ENCODE measurements at places on chromosomes 4 and X.

DNA sequence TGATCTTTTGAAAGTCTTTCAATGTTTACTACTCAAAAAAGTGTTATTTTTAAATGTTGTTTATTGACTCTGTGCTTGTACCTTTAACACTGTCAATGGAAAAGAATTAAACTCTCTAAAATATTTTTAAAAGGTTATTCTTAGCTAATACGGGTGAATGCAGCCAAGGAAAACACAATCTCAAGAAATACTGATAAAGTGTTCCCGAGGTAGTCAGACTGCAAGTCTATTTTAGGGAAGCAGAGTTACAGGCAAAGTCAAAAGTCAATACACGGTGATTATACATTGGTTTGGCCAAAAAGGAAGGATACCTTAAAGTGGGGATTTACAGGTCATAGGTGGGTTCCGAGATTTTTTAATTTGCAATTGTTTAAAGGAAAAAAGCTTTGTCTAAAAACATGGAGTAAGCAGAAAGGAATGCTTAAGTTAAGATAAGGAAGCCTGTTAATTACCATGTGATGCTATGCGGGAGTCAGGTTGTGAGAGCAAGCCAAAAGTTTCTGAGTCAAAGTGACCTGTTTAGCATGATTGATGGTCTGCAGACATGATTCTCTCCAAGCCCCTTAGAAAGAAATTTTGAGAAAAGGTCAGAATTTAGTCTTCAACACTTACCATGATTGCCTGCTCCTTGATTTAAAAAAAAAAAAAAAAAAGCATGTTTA, 288.4 kb downstream of the KLHL4 start:
- no peak for DNase-seq

DNA sequence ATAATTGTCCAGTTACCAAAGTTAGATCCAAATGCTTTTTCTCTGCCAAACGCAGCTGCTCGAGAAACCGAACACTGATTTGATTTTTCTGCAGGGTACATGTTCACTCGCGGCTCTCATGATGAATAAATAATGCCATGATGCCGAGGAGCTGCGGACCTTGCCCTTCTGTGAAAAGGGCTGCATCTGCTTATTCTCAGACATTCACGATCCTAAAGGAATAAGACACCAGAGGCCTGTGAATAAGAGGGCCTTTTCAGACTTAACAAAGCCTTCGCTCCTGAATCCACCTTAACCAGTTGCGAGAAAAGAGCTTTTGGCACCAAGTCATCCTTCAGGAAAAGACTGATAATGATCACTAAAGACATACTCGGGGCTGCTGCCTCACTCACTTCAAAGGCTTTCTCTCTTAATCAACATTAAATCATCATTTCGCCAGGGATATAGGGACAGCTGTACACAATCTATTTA, 147.5 kb downstream of the FBXO8 start:
- no peak for DNase-seq

DNA sequence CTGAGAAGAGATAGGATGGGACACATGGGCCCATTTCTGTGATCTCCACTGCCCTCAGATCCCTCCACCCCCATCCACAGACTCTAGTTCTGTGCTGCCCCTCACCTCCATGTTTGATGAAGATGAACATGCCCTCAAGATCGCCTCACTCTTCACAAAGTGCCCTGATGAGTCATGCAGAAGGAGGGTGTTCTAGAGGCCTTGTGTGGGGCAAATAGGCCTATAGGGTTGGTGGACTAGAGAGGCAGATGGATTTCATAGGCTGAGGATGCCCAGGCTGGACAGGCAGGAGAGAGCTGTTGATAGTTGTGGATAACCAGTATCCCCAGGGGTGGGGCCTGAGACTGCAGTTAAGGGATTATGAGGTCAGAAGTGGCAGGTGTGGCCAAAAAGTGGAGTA, at the start of gene CXorf65:
Gene CXorf65 (minus strand): TSS at position 314 of the 400 bp plus-strand sequence. CDS start 184 bp downstream, at position 130.
- DNase-seq: no peak

DNA sequence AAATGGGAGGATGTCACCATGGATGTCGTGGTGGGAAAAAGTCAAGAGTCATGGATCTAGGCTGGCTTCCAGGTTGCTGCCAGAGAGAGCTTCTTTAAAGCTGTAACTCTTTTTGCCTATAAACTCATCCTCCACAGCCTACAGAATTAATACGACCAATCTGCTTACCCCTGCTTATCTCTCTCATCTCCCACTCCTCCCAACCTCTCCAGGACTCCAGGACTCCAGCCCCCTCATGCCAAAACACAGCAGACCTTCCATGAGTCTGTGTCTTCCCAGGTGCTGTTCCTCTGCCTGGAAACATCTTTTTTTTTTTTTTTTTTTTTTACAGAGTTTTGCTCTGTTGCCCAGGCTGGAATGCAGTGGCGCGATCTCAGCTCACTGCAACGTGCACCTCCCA, 15.3 kb upstream of the SLC10A4 start:
- no peak for DNase-seq

GRCh38 chrX:28979877-28980276, 392.6 kb downstream of the IL1RAPL1 start:
- no peak for DNase-seq

GRCh38 chr4:3464349-3464905, 1.3 kb downstream of the DOK7 start:
- DNase-seq: no peak

- no peak for DNase-seq
Observed at GRCh38 chrX:152137771-152138387, 498 bp downstream of the MAGEA10 start.

GRCh38 chr4:56906489-56907393, 959 bp upstream of the REST start:
- no peak for DNase-seq

GRCh38 chr4:172573899-172574298, 594.7 kb upstream of the GALNT7 start:
- no peak for DNase-seq

- no peak for DNase-seq
Observed at GRCh38 chr4:87622303-87622702, 14.0 kb downstream of the DSPP start.

DNA sequence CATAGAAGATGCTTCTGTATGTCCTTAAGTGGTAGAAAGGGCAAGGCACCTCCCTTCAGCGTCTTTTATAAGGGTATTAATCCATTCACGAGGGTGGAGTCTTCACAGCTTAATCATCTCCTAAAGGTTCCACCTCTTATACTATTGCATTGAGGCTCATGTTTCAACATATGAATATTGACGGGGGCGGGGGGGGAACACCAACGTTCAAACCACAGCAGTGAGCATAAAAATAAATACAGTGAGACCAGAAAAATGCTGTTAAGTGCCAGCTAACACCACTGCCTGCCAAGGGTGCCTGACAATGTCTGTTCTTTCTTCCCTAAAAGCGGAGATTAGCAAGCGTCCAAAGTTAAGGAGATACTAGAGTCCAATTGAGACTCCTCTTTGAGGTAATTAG, 323.3 kb downstream of the STK32B start:
- DNase-seq: no peak

DNA sequence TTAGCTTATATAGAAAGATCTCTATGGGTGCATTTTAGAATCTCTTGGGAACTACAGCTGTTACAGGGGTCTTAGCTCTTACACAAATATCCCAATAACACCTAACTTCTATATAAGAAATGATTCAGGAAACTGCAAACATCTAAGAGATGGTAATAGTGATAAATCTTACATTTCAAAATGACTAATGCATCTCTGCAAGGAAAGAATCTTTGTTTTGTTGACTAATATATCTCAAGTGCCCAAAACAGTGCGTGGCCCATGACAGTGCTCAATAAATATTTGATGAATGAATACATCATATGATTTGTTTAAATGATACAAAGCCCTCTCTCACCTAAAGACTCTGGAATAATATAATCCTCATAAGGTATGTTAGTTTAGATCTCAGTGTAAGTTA, 47.5 kb downstream of the CENPE start:
- no peak for DNase-seq

- DNase-seq: no peak
Observed at GRCh38 chr4:21134994-21135393, 434.7 kb downstream of the PACRGL start.

DNA sequence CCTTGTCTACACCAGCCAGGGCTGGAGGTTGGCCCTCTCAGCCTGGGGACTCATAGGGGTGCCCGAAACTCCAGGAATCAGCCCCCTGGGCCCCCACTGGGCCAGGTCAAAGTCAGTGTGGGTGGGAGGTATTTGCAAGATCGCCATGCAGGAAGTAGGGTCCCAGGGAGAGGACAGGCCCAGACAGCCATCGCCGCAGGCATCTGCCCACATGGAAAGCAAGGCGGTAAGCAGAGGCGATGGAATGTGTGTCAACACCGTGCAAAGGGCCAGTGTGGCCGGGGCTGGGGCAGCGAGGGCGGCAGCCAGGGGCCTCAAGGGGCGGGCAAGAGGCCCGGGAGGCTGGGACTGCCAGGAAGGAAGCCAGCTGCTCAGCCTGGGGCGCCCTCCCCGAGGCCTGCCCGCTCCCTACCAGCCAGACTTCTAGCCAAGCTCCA, 19.3 kb upstream of the DUSP9 start:
- DNase-seq: no peak

DNA sequence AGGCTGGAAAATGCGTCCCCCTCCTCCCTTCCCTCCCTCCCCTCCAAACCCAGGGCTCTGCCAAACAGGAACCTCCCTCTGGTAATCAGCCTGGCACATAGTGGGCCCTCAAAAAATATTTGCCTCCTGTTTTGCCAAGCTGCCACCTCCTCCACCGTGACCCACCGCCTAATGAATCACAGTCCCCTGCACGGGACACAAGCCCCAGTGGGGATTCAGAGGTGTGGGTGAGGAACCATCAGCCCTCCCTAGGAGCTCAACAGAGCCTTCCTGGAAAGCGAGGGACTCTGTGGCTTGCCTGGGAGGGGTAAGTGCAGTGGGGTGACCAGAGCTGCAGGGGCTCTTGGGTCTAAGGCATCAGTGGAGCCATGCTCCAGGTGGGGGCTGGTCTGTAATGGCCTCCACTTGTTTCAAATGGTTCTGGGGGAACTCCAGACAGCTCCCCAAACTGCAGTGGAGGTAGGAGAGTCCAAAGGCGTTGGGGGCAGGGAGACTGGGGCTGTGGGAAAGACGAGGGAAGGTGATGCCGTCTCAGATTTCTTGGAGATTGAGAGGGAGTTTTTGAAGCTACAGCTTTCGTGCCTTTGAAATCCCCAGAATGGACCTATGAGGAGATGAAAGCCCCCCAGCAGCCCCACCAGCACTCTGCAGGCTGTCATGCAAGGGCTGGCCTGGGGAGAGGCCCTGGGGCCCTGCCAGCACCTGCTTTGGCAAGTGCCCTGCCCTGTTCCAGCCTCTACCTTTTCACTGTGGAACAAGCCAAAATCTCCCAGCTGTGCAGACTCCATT, 1.0 kb upstream of the PPP2R2C start:
- DNase-seq: no peak

DNA sequence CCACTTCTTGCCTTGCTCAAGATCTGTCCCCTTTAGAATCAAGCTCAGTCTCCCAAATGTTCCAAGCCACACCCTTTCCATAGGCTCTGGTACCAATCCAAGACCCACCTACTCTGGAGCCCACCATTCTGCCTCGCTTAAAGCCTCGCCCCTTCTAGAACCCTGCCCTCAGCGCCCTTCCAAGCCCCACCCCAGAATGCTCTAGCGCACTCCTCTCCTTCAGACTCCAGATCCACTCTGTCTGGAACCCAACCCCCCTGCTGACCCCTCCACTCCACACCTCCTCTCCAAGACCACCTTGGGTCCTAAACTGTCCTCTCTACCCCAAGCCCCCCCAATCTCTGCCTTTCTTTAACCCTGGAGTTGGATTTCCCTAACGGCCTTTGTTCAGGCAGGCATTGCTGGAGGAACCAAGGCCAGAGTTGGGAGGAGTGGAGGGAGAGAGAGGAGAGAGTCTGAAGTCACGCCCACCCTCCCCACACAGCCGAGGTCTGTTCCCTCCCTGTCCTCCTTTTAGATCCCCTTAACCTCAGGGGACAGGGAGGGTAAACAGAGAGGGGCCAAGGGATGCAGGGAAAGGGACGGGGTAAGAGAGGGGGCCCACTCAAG, 2.4 kb upstream of the PRICKLE3 start:
- no peak for DNase-seq

GRCh38 chrX:19772096-19772821, 115.1 kb downstream of the SH3KBP1 start:
- DNase-seq: no peak

DNA sequence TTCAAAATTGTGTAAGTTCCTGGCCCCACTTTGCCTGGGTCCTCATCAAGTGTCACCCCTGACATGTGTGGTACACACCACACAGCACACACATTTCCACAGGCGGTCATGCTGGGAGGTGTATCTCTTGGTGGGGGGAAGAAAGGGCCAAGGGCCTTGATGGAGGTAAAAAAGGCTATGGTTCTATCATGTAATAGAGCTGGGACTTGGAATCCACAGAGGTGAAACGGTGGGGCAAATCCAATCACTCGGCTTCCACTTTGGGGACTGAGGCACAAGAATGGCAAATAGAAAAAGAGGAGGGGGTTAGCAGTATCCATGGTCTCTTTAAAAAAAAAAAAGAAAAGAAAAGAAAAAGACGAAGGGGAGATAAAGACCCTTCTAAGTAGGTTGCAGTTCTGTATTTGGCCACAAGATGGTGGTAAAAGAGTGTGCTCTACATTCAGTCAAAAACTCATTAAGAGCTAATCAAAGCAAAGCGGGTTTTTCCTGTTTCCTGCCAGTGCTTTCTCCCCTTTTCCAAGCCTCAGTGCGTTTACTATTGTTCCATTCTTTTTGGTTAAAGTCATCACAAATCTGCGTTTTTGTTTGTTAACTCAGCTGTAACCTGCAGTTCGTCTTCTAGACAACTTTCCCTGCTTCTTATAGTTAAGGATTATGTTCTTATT, 37.0 kb upstream of the ATP6AP2 start:
- DNase-seq: no peak

DNA sequence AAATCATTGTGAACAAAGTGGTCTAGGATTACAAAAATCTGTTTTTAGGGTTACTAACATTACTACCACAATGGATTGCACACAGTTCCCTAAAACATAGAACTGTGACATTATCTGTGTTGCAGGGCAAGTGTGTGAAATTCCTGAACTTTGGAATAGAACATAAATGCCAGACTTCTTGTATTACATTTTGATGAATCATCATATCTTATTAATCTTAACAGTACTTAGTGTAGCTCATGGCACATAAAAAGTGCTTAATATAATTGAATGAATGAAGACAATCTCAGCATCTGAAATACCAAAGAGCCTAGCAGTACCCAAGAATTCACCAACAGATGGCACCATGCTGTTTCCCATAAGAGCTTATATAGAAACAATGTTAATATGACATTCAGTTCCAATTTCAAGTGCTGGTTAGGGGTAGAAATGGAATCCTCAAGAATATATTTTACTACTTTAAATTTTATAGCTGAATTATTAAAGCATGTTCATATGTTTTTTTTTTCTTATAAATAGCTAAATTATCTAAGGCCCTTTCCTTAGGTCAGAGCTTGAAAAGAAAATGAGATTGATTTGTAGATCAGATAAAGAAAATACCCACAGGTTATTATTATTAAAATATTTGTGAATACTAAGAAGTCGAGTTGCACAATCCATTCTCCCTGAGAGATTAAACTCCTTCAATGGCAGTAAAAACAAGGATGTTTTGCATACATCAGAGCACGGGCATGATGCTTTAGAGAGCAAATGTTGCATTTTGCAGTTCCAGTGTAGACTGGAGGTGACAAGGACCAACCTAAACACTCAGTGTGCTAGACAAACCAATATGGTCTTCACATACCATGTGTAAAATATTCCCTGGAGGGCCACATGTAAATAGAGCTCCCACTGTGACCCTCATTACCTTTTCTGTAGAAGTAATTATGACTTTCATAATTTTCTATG, 25.7 kb upstream of the SHISA3 start:
- no peak for DNase-seq
